ENCODE measurements at places on chromosomes 13 and 19.

GRCh38 chr13:24827799-24828198, 63.8 kb downstream of the RNF17 start:
- DNase-seq, result no peak

DNA sequence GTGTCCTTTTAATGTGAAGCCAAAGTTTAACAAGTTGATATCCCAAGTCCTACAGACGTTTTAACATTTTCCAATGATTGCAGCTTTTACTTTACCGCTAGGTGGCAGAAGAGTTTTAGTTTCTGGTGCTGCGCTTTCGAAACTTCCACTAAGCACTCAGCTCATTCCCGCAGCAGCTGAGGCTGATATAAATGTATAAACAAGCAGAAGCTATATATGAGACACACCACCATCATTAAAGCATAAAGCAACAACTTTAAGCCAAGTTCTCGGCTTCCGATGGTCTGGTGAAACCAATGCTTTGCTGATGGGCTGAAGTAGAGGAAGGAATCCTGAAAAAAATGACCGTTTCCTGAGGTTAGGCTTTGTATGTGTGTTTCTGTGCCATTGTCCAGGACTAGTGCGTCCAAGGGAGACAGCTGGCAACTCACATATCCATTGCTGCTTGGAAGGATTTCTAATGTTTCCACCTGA, 753.9 kb downstream of the OLFM4 start:
- DNase-seq, result no peak

GRCh38 chr19:5680084-5680436, 256 bp downstream of the MICOS13 start:
- no peak for DNase-seq

- no peak for DNase-seq
These were observed 170.6 kb downstream of the POSTN start for GRCh38 chr13:37427843-37428494.

GRCh38 chr19:6721773-6722172, 1.3 kb upstream of the C3 start:
- no peak for DNase-seq

DNA sequence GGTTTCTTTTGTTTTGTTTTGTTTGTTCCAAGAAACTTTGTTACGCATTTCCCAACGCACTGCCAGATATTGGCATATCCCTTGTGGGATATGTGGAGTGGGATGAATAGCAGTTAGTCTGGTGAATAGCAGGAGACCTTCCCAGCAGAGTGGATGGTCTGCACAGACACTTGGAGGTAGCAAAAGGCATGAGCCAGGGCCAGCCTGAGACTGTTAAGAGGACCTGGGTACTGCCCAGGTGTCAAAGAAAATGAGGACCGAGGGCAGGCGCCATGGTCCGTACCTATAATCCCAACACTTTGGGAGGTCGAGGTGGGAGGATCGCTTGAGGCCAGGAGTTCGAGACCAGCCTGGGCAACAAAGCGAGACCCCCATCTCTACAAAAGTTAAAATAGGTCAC, 13.5 kb upstream of the PDCD5 start:
- no peak for DNase-seq

GRCh38 chr13:29959603-29960002, 109.2 kb upstream of the UBL3 start:
- DNase-seq, result no peak

DNA sequence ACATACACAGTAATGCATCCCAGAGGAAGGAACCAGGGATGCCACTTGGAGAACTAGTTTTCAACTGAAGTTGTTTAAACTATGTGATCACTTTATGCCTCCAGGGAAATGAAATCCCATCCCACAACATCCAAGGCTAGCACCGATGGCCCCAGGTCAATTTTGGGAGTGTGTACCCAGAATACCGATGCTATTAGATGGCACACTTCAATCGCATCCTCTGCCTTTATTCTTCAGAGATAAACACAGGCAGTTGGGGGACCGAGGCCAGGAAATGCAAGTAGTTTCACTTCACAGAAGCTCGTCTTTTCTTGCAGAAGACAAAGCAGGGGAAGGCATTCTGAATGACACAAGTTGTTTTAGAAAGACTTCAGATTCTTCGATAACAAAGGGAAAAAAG, 13.8 kb downstream of the STK24 start:
- DNase-seq, result peak; percentile 30

DNA sequence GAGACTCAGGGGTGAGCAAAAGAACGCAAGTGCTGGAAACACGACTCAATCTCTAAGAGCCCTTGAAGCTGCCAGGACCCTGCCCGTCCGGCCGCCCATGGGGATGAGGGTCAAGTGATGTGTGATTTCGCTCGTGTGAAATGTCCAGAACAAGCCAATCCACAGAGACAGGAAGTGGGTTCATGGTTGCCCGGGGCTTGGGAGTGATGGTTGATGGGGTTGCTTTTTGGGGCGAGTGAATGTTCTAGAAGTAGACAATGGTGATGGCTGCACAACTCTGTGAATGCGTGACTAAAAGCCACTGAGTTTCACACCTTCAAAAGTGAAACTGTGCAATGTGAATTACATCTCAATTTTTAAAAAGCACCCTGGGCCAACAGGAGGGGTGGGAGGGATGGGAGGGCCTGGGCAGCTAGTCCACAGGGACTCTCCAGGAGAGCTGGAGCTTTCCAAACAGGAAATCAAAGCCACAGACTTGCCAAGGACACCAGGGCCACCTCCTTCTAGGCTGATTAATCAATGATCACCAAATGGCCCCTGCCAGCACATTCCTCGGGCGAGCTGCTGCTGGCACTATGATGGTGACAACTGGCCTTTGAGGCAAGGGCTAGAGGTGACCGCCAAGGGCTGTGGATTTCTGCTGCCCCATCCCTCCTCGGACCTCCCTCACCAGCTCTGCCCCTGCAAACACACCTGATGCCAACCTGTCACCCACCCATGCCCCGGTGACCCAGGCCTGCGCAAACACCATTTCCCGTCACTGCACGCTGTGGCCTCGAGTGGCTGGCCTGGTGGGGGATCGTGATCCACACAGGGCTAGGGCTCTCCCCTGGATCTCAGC, 14.0 kb downstream of the DPP9 start:
- DNase-seq, result no peak

DNA sequence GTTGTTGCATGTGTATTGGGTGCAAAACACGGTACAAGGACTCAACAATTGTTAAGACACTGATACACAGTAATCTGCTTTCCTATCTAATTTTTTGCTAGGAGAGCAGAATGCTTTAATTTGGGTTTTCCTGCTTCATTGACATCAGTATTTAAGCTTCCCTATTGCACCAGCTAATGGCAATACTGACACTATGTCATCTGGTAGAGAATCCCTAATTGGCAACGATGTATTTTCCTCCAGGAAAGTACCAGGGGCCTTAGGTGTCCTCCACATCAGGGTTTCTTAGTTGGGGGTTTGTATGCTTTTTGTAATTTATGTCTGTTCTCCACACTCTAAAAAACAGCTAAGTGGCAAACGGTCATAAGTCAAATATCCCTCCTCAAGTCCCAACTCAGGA, 76.5 kb upstream of the FRY start:
- DNase-seq, result no peak
